Erythroblast (primary cell): ENCODE measurements at places on chromosomes 3 and 15.

DNA sequence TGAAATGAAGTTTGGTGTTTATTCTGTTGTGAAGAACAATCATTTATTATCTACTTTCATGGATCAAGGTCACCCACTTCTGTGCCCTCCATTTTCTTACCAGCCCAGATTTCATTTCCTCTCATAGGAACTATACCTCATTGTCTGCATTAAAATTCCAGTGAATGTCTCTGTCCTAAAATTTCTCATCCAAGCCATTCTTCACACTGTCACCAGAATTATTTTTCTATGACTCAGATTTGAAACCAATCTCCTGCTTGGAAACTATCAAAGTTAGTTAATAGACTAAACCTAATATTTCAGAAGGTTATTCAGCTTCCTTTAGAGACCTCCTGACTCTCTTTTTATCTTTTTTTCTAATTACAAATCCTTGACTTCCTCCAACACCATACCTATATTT is 364.1 kb upstream of the CBLB start:
- DNase-seq: no peak

DNA sequence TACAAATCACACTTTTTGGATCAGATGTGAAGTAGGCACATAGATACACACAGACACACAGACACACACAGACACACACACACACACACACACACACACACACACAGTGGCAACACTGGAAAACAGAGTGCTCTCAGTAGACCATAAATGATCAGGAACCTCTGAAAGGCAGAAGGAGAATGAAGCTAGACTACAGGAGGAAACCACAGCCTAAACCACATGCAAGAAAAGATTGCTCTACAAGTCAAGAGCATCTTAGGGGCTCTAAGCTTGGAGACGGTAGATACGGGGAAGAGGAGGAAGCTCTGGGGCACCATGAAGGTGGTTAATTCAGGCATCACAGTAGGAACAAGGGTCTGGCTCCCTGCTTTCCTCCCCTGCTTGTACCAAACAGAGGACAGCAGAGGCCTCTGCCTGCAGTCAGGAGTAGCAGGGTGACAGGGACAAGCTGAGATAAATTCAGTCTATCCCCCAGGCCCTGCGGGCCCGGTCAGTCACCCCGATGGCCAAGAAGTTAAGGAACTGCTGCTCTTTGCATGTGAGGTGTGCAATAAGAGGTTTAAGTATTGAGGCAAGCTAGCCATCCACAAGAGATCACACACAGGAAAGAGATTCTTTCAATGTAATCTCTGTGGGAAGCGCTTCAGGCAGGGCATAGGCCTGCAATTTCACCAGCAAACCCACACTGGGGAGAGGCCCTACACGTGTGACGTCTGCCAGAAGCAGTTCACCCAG is 23.5 kb upstream of the ARPIN start:
- DNase-seq: no peak

GRCh38 chr15:67048281-67049279 is 16.8 kb upstream of the SMAD3 start:
- peak; percentile 54 for DNase-seq

- DNase-seq: no peak
Measured at GRCh38 chr3:13966302-13966701, 86.4 kb upstream of the WNT7A start.

- DNase-seq: no peak
Measured at GRCh38 chr3:90031121-90031520, 923.7 kb downstream of the EPHA3 start.
